HFF-Myc (cell line): ENCODE measurements at places on chromosomes 12 and 14.

- no peak for DNase-seq
Observed at GRCh38 chr14:74347795-74348100, 523 bp upstream of the VRTN start.

DNA sequence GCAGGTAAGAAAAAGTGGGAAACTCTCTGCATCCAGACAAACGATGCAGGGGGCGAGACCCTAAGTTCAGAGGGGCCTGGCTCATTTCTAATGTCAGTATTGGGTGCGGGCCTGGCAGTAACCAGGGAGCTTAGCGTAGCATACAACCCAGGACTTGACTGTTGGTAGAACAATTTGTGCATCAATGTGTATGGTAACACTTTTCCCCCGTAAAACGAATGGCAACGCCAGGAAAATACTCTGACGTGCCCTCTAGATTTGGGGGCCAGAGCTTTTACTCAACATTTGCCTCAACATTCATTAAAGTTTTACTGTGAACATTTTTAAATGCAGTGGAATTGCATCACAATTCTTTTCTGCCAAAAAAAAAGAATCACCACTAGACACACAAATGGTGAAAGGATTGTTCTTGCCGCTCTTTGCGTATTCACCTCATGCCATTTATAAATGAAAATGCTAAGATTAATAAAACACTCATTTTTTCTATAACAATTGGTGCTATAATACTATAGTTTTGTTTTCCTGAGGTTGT, 867 bp downstream of the RHOJ start:
- DNase-seq, result no peak

- DNase-seq, result no peak
Observed at GRCh38 chr14:39406560-39406959, 25.7 kb downstream of the FBXO33 start.

GRCh38 chr14:58749066-58749669, 111.4 kb downstream of the DACT1 start:
- peak; percentile 83 for DNase-seq

DNA sequence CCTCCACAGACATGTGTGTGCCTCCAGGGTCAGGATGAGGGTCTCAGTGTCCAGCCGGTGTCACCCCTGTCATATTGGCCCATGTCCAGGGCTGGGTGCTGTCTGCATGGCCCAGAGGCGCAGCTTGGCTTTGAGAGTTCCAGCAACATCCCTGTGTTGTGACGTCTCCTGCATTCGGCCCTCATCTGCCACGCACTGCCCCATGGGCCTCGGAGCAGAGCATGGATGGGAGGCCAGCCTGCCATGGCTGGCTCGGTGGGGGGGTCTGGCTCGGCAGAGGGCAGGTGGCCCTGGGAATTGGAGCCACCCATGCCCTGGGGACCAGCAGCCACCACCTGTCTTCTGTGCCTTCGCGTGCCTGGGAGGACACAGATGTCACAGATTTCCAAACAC, 10.8 kb upstream of the TEX22 start:
- no peak for DNase-seq

DNA sequence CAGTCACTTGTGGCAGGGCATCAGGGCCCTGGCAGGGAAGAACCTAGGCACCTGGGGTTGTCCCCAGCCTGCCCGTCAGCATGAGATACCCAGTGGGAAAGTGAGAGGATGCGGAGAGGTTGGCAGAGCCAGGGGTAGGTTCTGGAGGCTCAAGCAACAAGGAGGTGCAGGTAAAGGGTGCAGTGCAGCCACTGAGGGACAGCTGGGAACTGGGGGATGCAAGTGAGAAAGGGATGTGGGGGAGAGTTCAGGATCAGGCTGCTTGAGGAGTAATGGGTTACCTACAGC, 18.7 kb downstream of the VASH1 start:
- no peak for DNase-seq

DNA sequence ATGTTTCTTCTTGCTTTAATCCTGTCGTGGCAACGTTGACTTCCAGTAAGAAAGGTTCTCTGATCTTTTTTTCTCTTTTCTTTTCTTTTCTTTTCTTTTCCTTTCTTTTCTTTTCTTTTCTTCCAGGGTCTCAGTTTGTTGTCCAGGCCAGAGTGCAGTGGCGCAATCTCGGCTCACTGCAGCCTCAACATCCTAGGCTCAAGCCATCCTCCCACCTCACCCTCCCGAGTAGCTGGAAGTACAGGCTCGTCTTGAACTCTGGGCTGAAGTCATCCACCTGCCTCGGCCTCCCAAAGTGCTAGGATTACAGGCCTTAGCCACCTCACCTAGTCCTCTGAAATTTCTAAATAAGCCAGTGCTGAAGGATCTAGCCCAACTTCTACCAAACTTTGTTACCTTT, 1.3 kb upstream of the MAP3K9 start:
- no peak for DNase-seq

GRCh38 chr12:66624806-66625205, 54.1 kb downstream of the GRIP1 start:
- DNase-seq, result no peak

GRCh38 chr12:65949009-65949623, 124.8 kb downstream of the HMGA2 start:
- no peak for DNase-seq

DNA sequence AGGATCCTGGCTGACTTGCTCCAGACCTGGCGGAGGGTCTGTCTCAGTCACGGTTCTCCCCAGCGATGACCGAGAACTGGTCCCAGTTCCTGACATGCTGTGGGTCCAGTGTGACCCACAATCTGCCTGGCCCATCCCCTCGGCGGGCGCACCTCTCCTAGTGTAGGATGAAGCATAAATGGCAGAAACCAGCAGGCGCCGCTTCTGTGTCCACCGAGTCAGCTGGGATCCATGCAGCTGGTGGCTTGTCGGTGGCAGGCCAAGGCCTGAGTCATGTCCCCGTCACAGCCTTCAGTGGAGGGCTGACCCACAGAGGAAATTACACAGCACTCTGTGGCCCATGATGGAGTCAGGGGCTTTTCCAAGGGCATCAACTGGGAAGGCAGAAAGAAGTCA, 38.5 kb downstream of the NFKBIA start:
- DNase-seq, result no peak

GRCh38 chr12:49664591-49665239, 41.4 kb downstream of the PRPF40B start:
- DNase-seq, result no peak

DNA sequence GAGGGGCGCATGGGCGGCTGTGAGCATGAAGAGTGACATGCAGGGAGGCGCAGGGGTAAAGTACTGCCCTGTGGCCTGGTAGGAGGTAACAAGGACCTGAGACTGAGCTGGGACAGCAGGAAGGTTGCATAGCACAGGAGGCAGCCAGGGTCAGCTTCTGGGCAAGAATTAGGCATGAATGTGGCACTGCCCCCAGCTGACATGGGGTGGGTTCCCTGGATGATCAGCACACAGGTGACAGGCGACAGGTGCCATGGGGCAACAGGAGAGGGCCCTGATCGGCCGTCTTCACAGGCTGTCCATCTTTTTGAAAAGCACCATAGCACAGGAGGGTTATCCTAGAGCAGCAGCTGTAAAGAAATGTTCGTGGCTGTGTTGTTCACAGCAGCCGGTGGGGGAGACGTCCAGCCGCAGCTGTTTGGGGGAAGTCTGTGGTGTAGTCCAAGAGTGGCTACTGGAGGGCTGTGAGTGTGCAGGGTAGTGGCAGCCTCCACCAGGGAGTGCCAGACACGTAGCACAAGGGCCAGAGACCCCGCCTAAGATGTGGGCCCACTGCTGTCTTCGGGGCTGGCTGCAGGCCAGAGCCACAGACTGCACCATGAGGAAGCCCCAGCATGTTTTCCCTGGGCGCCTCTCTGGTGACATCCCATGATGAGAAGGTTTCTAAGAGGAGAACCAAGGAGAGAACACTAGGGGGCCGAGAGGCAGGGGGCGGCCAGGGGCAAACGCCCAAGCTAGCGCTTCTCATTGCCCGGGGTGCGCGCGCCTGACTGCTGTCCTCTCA, 8.4 kb downstream of the CLBA1 start:
- no peak for DNase-seq

DNA sequence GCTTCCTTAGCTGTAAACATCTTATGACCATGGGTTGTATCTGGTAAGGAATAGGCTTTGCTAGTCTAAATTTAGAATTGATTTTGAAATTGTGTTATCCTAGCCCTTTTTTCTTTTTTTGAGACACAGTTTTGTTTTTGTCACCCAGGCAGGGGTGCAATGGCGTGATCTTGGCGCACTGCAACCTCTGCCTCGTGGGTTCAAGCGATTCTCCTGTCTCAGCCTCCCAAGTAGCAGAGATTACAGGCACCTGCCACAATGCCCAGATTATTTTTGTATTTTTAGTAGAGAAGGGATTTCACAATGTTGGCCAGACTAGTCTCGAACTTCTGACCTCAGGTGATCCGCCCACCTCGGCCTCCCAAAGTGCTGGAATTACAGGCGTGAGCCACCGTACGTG, 2.4 kb upstream of the TUBA1B start:
- no peak for DNase-seq

DNA sequence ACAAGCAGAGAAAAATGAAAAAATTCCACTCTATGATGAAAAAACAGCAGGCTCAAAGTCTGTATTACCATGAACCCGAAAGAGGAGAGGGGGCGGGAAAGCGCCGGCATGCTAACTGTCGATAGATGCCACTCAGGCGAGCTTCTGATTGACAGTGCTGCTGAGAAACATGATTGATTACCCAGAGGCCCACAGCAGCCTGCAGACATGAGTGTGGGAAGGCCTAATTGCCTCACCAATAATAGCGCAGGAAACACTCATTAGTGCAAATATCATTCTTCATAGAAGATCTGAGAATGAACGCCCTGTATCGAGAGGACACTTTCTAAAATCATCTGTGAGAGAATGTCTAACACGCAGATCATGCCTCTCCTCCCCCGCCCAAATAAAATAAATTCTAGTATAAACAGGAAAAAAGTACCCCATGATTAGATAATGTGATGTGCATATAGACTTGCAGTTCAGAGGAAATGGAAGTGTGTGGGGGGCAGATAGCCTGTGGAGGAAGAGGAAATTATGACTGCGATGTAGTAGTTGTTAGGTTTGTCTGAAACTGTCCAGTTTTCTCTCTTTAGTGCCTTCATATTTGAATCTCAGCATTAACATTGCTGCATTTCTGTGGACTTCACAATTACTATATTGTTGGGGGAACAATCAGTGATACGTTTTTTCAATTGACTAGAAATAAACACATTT, 15.6 kb downstream of the TPH2 start:
- DNase-seq, result no peak

GRCh38 chr14:92058006-92058917, 18.4 kb upstream of the TRIP11 start:
- DNase-seq, result no peak

DNA sequence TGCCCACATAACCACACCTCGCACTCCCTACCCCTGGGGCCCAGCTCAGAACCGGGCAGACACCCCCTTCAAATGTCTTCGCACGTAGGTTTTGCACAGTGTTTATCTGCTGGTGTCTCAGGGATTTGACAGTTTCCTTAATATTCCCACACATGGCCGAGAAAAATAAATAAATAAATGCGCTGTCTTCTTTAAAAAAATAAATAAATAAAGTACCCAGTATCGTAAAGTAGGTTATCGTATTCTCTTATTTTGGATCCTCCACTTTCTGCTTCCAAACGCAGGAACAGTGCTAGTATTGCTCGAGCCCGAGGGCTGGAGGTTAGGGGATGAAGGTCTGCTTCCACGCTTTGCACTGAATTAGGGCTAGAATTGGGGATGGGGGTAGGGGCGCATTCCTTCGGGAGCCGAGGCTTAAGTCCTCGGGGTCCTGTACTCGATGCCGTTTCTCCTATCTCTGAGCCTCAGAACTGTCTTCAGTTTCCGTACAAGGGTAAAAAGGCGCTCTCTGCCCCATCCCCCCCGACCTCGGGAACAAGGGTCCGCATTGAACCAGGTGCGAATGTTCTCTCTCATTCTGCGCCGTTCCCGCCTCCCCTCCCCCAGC, 710 bp upstream of the FOS start:
- DNase-seq, result no peak

- no peak for DNase-seq
Observed at GRCh38 chr12:48454667-48455066, 17.7 kb upstream of the ANP32D start.

- DNase-seq, result no peak
Observed at GRCh38 chr12:111995782-111996480, 17.0 kb downstream of the TMEM116 start.

DNA sequence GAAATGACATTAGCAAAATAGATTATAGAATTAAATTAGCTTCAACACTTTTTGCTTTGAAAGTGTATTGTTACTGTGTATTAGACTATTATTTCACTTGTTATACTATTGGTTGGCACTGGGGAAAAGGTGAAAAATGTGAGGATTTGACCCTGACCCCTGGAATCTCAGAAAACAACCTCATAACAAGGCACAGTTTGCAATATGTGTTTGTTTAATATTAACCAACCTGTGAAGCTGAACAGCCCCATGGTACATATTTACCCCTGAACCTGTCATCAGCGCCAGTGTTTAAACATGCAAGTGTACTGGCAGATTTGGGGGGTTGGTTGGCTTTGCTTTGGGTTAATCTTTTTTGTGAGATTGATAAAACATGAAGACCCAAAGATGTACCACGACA, 11.7 kb downstream of the SLC38A4 start:
- no peak for DNase-seq

GRCh38 chr12:70706611-70707010, 69.4 kb upstream of the PTPRB start:
- DNase-seq, result no peak

DNA sequence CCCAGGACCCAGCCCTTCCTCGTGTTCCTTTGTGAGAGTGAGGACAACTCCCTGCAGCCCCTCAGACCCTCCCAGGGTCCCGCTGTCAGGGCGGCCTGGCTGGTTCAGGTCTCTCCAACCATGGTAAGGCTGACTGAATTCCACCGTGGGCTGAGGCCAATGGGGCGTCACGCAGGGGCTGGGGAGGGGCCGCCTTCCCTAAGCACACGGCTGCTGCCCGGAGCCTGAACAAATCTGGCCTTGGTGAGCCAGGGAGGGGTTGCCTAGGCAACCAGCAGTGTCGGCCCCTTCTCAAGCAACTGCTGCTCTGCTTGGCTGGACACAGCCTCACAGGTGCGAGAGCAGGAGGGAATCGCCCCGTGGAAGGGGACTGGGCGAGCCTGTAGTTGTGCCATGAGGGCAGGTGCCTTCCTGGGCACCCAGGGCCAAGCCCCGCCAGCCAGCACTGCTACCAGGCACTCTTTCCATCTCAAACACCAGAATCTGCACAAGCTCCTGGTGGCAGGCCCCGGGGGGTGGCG, 37.0 kb upstream of the GALNT9 start:
- no peak for DNase-seq

- DNase-seq, result no peak
Observed at GRCh38 chr12:101933866-101934514, 56.6 kb downstream of the DRAM1 start.

DNA sequence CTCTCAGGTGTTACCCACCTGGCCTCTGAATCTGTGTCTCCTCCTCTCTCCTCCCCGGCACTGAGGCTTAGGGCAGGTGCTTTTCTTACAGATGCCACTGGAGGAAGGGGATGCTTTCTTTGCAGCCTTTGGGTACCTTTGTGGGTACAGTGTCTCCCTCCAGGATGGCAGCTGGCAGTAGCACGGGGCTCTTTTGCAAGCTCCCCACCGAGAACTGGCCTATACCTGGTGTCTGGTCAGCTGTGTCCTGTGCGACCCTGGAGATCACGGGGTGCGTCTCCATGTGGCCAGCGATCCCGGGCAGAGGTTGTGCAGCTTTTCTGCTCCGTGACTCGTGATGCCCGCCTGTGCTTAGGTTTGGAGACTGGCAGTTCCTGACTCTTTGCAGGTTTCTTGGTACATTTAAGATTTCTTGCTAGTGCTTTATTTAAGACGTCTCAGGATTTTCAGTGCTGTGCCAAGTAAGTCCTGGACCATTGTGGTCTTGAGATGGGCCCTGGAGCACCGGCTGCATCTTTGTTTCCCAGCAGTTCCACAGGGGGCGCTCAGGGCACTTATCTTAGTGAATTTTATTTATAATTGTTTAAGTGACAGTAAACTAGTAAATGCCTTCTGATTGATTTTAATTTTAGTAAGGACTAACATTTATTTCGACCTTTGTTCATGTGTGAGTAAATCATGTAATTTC, 68.9 kb downstream of the DDX51 start:
- DNase-seq, result no peak
